Kidney (tissue), 22 donors: ENCODE measurements at places on chromosomes 6 and 20. TPM values are rescaled to one million over a fixed set of nuclear protein-coding genes. Genes with fewer than 3 reads are reported as not detected.

OXT gene
- total RNA-seq: not detected

TFAP2C gene
- 1.4 TPM for total RNA-seq

NRN1 gene
- total RNA-seq: 8.5 TPM

NELFCD gene
- 50.2 TPM for total RNA-seq

RSPO3 gene
- total RNA-seq: 8.9 TPM

GPR6 gene
- not detected for total RNA-seq

GRCh38 chr20:51206032-51206662, 183.2 kb upstream of the KCNG1 start:
- no peak for DNase-seq

DNA sequence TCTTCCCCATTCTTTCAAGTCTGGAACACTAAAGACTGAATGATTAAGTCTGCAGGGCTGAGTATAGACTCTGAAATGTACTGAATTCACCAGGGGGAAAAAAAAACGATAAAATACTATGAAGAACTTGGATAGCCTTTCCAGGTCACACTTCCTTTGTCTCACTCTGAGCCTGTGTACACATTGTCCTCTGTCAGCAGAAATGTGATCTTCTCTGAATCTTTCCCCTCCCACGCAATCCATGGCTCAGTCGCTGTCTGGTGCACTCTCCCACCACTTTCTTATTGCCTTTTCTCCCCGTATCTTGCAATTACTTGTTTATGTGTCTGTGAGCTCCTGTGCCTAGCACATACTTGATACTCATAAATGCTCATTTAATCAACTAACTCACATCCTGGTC, 212.6 kb upstream of the RSPO3 start:
- peak; percentile 56 for DNase-seq

- DNase-seq: no peak
Measured at GRCh38 chr6:1382331-1382882, 7.0 kb upstream of the FOXF2 start.

GRCh38 chr6:20061952-20062351, 150.3 kb downstream of the MBOAT1 start:
- DNase-seq: no peak

DNA sequence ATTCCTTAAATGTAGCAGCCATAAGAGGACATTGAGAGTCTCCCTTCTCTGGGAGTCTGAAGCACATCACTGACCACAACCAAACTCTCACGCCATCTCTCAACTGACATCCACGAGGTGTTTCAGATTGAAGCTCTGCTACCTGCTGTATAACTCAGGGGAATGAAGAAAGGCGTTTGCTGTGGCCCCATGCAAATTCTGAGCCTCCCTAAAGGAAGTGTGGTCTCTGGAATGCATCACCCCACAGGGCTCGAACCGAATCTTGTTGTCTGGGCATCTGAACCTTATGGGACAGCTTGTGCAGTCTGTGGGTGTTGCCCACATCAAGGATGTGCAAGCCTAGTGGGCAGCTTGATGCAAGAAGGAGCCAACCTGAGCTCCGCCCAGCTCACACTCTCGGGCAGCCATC, 10.9 kb downstream of the PMEPA1 start:
- DNase-seq: no peak

DNA sequence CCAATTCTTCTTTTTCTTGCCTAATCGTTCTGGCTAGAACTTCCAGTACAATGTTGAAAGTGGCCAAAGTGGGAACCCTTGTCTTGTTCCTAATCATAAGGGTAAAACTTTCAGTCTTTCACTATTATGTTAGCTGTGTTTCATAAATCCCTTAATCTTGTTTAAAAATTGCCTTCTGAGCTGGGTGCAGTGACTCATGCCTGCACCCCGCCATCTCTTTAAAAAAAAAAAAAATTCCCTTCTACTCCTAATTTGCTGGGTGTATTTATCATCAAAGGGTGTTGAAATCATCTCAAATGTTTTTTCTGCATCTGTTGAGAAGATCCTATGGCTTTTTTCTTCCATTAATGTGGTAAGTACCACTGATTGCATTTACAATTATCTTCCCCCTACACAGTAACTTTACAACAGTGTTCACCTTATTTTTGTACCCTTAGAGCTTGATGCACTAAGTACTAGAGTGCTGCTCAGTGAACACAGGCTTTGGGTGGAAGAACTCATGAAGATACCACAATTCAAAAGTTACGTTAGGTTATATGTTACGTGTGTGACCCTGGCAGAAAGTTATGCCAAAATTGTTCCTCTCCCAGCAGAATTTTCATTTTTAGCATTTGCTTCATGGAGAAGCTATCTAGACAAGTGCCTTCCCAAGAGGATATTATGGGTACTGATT, 9.7 kb downstream of the SNRPB start:
- DNase-seq: no peak

DNA sequence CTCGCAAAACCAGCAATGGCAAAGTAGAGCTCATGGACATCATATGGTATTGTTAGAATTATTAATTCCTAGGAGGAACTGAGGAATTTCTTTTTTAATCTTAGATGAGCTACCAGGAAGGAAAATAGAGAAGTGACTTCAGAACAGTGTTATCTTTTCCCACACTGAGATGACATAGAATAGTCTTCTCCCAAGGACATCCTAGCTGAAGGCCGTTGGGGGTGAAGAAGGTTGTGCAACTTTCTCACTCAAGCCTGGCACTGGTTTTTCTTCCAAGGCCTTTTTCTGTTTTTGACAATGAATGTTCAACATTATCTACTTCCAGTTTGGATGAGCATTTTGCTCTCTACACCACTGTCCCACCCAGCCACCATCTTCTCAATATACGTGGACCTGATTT, 35.8 kb upstream of the MAS1 start:
- DNase-seq: no peak

- DNase-seq: no peak
Measured at GRCh38 chr20:24501764-24502556, 32.5 kb downstream of the SYNDIG1 start.
